ENCODE measurements at places on chromosomes 3 and 15.

DNA sequence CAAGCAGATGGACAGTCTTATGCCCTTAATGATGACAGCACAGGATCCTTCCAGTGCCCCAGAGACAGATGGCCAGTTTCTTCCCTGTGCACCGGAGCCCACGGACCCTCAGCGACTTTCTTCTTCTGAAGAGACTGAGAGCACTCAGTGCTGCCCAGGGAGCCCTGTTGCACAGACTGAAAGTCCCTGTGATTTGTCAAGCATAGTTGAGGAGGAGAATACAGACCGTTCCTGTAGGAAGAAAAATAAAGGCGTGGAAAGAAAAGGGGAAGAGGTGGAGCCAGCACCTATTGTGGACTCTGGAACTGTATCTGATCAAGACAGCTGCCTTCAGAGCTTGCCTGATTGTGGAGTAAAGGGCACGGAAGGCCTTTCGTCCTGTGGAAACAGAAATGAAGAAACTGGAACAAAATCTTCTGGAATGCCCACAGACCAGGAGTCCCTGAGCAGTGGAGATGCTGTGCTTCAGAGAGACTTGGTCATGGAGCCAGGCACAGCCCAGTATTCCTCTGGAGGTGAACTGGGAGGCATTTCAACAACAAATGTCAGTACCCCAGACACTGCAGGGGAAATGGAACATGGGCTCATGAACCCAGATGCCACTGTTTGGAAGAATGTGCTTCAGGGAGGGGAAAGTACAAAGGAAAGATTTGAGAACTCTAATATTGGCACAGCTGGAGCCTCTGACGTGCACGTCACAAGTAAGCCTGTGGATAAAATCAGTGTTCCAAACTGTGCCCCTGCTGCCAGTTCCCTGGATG, 198.7 kb downstream of the AKAP13 start:
- no peak for DNase-seq

- DNase-seq: no peak
Measured at GRCh38 chr3:181369637-181370036, 342.1 kb upstream of the SOX2 start.

DNA sequence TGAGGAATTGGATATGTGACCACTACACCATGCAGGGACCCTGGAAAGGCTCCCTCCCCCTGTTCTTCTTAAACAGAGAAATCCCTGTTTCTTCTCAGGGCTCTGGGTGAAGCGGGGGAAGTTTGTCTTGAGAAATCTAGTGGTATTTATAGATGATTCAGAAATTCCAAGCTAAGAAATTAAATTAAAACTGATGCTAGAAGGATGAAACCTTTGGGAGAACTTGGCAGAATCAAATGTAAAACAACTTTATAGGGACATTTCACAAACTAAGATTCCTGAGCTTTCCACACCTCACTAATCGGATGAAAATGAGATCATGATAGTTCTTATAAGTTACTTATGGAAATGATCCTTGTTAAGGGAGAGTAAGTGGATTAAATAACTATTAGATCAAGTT, 54.2 kb downstream of the FBXL2 start:
- no peak for DNase-seq

DNA sequence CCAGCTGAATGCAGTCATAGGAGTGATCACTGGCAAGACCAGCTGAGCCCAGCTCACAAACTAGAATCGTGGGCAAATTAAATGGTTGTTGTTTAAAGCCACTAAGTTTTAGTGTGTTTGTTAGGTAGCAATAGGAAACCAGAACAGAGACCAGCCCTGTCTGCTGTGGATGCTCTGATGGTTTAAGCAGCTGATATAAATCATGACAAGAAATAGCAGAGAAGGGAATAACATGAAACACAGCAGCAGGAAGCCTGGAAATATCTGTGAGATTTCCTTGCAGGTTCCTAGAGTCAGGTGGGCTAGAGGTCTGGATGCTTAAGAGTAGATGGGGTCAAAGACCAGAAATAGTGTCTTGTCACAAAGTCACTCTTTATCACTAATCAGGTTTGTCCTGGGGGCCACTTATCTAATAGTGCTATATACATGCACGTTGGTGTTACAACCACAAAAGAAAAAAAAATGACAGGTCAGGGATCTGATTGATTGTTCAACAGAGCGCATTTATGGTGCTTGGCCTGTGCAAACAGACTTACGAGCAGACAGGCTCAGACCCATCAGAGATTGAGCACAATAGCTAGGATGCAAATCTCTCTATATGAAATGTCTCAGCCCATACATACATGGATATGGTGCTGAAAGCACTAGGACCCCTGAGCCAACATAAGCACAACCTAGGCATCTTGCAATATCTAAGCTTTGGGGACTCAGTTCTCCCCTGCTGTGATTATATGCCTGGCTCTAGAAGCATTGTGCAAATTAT, 967.7 kb downstream of the AGBL1 start:
- no peak for DNase-seq

DNA sequence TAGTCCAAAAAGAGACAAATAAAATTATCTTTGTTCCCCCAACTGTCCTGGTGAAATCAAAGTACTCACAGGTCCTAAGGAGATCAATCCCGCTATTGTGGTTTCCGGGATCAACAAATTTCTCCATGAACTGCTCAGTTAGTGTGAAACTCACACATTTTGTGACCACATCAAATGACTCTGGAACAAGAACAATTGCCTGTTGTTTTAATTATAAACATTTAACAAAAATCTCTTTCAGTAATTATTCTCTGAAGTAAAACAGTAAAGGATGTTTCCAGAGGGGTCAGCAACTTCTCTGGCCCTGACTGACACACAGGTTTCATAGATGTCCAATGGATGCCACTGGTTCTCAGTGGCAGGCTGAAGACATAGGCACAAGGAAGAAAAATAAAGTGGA, 3.9 kb downstream of the CLDND1 start:
- no peak for DNase-seq

DNA sequence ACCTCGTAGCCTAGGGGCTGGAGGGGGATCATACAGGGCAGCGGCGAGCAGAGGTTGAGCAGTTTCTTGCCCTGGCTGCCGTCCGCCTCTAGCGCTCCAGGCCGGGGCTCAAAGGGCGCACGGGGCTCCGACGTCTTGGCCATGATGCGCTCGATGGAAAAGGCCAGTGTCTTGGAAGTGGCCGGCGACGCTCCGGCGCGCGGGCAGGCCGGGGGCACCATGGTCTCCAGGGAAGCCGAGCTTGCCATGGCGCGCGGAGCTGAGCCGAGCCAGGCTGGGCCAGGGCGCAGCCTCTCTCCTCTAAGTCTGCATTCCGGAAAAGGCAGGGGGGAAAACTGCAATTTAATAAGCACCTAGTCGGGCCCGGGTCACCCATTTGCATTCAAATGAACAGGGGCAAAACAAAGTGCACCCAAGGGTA, 719 bp downstream of the FEZF2 start:
- no peak for DNase-seq

- DNase-seq: no peak
Measured at GRCh38 chr15:75025548-75026260, 2.3 kb downstream of the PPCDC start.

- DNase-seq: no peak
Measured at GRCh38 chr15:83833569-83833968, 179.6 kb downstream of the ADAMTSL3 start.

- DNase-seq: no peak
Measured at GRCh38 chr15:80467311-80467714, 63.1 kb downstream of the ARNT2 start.

DNA sequence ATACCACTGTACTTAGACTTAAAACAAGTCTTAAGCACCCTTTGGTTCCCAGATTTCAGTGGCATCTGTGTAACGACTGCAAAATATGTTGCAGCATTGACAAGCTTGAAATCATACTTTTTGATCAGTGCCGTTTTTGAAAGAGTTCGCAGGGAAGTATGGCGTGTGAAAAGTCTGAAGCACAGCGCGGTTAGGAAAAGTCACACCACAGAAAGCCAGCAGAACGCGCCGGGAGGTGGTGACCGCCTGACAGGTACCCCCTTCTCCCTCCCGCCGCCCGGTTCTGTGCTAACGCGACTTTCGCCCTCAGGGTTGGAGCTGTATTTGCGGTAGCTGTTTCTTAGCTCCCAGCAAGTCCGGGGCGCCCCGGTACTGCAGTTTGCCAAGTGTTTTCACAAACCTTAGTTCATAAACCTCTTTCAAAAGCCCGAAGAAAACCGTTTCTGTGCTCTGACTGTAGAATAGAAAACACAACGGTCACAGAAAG, 481 bp upstream of the CRYBG3 start:
- no peak for DNase-seq

DNA sequence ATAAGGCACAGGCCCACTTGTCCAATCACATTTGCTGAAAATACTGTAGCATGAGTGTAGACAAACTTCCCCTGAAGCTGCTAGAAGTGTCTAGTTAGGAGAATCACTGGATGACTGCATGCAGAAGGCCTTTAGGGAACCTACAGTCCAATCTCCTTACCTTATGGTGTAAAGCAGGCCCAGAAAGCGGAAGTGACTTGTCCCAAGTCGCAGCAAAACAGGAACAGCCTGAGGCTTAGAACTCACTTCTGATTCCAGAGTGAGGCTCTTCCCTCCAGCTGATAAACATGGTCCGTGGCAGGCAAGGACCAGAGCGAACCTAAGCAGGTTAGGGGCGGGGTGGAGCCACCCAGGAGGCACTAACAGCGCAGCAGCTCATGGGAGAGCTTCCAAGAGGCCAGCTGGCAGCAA, 2.5 kb downstream of the GRAMD2A start:
- no peak for DNase-seq

DNA sequence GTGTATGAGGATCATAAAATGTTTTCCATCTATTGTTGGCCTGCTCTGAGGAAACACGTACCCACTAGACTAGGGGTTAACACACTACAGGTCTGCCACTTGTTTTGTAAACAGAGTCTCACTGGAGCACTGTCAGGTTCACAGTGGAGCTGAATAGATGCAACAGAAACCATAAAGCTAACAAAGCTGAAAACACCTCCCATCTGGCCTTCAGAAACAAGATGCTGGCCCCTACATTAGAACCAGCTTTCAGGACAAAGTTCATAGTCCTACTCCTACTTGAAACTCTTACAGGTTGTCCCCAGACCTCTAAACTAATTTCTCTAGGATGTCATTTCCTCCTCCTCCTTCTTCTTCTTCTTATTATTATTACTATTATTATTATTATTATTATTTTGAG, 42.3 kb downstream of the SNX4 start:
- DNase-seq: no peak

GRCh38 chr15:36738817-36739216, 159.4 kb downstream of the CDIN1 start:
- no peak for DNase-seq

DNA sequence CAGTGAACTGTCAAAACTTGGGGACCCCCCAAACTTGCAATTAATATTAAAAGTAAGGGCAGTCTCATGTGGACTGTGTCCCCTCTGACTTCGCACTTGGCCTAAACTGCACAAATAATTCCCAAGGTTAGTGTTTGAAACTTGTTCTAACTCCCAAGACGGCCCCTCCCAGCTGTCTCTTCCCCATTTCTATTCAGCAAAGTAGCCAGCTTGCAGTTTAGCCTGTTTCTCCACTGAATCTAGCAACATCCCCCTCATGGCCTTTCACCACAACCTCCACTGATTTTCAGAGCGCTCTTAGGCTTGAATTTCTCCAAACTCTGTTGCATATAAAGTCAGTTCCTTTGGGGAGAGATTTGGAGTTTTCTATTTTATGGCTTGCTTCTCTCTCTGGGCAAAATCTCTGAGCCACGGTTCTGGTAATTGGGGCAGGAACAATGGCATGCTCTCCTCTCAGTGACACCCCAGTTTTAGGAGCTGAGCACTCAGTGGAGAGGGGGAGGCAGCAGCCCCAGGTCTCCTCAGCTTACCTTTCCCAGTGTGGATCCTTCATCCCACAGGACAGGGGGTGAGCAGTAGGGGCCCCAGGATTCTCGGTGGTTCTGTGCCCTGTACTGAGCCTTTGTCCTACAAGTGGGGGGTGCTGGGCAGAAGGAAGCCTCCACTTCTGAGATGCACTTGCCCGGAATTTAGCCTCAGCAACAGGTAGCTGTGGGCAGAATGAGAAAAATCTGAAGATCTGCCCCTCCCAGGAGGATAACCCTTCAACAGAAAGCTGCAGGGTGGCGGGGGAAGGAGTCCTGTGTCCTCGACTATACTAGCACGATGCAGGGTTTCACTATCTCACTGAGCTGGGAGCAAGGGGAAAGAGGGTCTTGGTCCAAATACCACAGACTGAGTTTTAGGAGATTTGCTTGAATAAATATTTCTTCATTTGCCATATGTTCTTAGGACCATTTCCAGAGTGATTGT, 39.3 kb upstream of the GATA2 start:
- no peak for DNase-seq

- DNase-seq: no peak
Measured at GRCh38 chr3:185753354-185753753, 71.5 kb downstream of the IGF2BP2 start.

GRCh38 chr3:30944124-30944523, 49.7 kb upstream of the GADL1 start:
- DNase-seq: no peak

Measured in activated CD4-positive, alpha-beta T cell treated with anti-CD3 and anti-CD28 coated beads, Interleukin-10, Interleukin-2, amounts not matched to agents 100 ng/mL and 50 ng/mL, durations not matched to agents 16 hours and 8 hours (primary cell).